ENCODE measurements at places on chromosomes 4 and X.

DNA sequence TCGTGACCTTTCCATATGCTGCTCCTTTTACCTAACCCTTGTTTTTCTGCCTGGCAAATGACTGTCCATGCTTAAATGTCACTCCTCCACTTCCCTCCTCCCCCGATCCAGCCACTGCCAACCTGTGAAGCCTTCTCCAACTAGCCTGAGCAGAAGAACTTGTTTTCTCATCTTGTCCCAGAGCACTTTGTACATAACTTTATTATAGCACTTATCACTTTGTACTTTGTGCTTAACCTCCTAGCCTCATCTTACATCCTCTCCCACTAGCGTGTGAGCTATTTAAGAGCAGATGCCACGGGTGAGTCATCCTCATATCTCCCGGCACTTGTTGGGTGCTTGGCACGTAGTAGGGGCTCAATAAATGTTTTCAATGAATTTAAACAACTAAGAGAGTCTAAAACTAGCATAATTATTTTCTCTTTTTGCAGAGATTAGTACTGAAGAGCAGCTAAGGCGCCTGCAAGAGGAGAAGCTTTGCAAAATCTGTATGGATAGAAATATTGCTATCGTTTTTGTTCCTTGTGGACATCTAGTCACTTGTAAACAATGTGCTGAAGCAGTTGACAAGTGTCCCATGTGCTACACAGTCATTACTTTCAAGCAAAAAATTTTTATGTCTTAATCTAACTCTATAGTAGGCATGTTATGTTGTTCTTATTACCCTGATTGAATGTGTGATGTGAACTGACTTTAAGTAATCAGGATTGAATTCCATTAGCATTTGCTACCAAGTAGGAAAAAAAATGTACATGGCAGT, 46.9 kb downstream of the XIAP start:
- DNase-seq, result no peak

- no peak for DNase-seq
Observed at GRCh38 chrX:45758319-45758718, 557.6 kb upstream of the DIPK2B start.

DNA sequence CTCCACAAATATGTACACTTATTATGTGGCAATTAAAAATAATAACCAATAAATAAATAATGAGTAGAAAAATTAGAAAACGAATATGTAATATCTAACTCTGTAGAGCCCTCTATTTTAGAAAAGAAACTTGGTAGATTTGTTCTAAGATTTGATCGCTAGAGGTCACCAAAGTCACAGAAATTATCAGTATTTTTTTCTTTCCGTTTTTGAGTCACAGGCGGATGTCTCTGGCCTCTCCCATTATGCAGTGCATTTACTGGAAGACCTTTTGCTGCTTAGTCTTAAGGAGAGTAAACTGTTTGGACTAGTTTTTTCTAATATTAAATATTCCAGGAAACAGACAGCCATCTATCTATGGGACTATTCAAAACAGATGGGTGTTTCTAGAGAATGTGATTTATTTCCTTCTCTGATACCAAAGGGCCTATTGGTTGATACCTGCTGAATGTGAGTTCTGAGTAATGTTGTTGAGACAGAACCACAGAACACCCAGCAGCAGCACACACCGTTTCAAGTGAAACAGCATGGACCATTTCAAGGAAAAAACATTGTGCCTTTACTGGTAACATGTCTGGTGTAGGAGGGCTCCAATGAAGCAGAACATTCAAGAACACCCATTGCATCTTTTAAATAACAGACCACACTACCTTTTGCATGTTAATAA, 34.0 kb upstream of the GYPA start:
- peak; percentile 33 for DNase-seq

DNA sequence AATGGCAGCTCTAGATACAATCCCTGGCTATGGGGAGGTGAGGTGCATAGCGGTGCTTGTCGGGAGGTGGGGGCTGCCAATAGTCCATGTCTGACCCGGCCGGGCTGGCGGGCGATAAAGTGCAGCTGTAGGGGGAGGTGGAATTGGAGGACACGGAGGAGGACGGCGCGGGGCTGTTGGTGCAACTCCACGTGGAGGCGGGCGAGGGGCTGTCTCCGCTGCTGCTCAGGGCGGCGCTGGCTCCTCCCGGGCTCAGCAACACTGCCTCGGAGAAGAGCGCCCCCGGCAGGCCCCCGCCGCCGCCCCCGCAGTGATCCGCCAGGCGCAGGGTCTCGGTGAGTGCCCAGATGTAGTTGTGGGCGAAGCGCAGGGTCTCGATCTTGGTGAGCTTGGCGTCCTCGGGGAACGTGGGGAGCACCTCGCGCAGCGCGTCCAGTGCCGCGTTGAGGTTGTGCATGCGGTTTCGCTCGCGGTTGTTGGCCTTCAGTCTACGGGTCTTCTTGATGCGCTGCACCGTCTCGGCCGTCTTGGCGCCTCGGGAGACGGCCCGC, 1.3 kb downstream of the NEUROG2 start:
- no peak for DNase-seq

DNA sequence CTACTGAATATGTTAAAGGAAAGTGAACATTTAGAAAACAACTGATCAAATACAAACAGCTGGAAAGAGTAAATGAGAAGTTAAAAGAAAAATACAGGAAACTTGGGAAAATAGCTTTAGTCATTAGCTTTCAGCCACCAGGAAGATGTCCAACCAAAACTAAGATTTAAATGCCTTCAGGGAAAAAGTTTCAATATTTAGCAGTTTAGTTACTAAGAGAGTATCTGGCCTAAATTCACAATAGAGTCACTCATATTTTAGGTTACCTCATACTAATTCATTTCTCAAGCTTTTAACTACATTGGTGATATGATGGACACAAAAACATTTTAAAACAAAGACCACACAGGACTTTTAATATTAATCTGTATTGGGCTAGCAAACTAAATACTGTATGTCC, 13.1 kb upstream of the KLHL13 start:
- no peak for DNase-seq

- no peak for DNase-seq
Observed at GRCh38 chr4:174450786-174451125, 71.5 kb downstream of the HPGD start.

GRCh38 chr4:70589785-70590184, 2.3 kb upstream of the AMBN start:
- no peak for DNase-seq

DNA sequence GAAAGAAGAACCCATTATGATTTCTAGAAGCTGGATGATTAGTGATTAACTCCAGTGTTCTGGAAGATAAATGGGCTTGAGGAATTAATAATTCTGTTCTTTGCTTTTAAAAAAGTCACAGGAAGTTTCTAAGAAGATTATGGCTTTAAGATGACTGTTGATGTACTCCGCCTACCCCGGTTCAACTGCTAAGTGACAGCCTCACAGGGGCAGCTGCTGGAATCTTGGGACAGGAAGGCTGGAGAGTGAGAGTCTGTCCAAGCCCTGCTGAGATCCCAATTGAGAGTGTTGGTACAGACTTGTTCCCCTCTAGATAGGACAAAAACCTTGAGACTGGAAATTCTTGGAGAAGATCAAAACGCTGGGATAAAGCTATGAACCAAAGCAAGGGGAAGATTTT, 37.3 kb downstream of the NPY1R start:
- DNase-seq, result no peak

DNA sequence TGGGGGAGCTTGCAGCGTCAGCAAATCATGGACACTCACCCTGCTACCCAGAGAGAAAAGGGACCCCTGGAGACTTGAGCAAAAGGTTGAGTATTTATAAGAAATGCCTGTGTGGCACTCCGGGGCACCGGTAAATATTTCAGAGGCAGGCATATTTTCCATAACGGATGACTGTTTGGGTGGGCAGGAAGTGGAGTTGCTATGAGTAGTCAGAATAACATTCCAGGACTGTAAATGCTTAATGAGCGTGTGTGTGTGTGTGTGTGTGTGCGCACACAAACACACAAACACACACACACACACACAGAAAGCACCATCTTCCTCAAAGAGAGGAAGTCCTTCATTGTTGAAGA, 74.6 kb downstream of the MXRA5 start:
- DNase-seq, result no peak

DNA sequence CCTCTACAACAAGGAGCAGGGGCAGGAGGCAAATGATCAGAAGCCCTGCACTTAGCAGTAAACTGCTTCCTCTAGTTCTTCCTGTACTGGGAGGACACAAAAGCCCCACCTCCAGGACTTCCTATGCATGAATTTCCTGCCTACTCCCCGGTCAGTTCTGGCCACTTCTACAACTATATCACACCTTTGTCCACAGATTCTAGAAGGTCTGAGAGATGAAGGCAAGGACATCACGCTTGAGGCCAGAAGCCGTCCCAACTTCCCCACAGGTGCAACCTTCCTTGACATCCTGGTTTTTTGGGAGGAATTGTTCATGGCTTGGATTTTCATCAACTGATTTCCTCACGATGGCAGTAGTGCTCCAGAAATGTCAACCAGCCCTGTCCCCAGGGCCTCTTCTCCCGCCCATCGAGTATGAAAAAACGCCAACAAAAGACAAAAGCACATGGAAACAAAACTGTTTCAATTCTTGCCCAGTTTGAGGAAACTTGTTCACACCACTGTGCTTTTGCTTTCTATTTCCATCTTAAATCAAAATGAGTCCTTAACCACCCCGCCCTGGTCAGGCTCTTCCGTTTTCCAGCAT, 206.5 kb upstream of the STK26 start:
- DNase-seq, result no peak

DNA sequence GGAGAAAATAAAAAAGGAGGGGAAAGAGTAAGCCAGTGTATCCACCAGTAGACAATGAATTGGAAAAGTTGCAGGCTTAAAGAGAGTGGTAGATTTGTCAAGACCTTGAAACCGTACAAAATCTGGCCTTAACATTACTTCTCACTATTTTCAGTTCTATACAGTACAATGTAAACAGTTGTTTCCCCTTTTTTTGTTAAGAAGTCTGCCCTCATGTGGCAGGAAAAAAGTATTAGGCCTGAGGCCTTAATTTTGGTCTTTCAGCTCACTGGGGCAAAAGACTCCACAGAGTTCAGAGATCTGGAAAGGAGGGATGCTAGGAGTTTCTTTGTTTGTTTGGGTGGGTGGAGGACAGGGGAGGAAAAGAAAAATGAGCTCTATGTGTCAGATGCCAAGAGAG, 92.8 kb upstream of the CCDC160 start:
- no peak for DNase-seq

- no peak for DNase-seq
Observed at GRCh38 chr4:76377481-76377901, 43.5 kb downstream of the CCDC158 start.

DNA sequence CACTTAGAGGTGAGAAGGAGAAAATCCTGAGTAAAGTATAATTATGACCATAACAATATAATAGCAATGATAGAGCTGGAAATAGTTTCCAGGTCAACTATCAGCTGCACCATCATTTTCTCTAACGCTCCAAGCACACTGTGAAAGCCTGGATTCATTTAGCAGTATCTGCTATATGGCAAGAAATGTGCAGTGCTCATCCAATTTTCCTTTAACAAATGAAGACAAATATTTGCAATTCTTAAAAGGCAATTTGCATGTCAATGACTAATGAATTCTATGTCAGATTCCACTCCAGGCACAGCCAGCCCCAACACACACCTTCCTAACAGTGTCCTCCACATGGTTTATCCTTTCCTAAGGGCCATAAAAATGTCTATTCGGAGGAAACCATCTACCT, 12.7 kb downstream of the PRSS12 start:
- DNase-seq, result no peak

GRCh38 chrX:39957816-39958566, 139.8 kb downstream of the BCOR start:
- DNase-seq, result no peak

DNA sequence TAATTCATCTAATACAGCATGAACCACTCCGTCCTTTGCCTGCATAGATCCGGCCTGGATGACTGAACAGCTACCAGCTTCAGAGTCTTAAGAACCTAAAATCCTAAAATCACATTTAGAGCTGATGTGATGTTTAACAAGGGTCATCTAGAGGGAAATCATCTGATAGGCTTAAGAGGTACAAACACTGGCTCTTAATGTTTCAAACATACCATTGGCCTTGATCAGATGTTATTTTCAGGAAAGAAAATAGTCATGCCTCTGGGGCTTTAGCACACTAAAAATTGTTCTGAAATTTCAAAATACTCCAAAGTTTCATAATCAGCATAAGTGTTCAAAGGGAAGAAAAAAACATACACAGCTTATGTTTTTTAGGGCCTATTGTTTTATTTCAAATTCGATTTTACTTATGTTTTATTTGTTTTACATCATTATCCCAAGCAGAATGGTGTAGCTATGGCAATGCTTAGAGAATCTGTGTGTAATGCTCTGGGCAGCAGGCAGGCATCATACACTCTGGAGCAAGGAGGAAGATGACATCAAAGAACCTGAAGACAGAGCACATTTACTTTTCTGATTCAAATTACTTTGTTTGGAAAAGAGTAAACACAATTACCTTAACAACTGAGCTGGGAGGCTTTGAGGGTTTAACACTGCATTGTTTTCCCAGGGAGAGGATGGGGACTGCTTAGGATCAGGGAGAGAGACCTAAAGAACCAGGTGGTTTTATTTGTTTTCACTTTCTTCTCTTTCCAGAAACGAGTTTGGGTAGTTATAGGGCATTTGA, 25.3 kb upstream of the LEF1 start:
- DNase-seq, result no peak

DNA sequence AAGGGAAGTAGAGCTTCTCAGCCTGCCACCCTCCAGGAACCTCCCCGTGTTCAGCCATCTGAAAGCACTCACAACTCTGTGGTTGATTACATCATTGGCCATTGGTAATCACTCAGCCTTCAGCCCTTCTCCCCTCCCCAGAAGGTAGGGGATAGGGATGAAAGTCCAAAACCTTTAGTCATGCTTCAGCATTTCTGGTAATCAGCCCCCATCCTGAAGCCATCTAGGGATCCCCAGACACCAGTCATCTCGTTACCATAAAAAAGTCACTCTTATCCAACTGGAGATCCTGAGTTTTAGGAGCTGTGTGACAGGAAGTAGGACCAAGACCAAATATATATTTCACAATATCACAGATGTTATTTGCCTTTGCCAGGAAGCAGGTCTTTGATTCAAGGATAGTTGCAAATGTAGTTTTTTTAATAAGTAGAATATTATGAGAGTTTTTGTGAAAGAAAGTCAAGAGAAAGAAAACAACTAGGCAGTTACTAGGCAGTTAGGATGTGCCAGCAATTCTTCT, 364.6 kb upstream of the NOCT start:
- DNase-seq, result no peak

- no peak for DNase-seq
Observed at GRCh38 chr4:8077181-8078108, 81.2 kb downstream of the ABLIM2 start.

- no peak for DNase-seq
Observed at GRCh38 chrX:42943051-42943974, 165.3 kb upstream of the PPP1R2C start.

DNA sequence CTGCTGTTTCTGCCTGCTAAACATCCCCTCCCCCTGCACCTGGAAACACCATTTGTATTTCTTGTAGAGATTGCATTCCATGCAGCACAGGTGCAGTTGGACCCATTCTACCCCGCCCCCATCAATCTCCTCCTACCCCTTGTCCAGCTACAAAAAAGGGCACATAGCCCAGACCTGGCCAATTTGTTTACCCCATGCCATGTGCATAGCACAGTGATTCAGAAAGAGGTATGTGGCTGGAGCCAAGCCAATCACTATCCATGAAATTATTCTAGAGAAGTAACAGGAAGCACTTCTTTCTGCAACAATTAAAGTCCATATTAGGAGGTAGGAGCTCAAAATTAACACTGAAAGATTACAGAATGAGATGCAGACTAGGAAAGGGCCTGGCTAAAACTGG, 20.2 kb upstream of the TMEM184C start:
- no peak for DNase-seq
